ENCODE measurements at places on chromosomes 1 and 21. TPM values are rescaled to one million over a fixed set of nuclear protein-coding genes. Genes with fewer than 3 reads are reported as not detected.

The HTR6 gene
- not detected for total RNA-seq

The SLC9C2 gene
- total RNA-seq, result not detected

The OR4F16 gene
- total RNA-seq, result not detected

The IGSF3 gene
- total RNA-seq, result 0.08 TPM

The MYOG gene
- not detected for total RNA-seq

The DNAH14 gene
- not detected for total RNA-seq

The SRRM1 gene
- total RNA-seq, result 165 TPM

The KCNJ6 gene
- total RNA-seq, result not detected

The SPRR2A gene
- total RNA-seq, result not detected

The TMEM69 gene
- 21.5 TPM for total RNA-seq

The ADAMTSL4 gene
- 0.14 TPM for total RNA-seq

The PLPPR5 gene
- total RNA-seq, result not detected

The HHAT gene
- 2.4 TPM for total RNA-seq

The CHIT1 gene
- 0.81 TPM for total RNA-seq

The C1orf116 gene
- not detected for total RNA-seq

The OR2AK2 gene
- total RNA-seq, result not detected

The AIM2 gene
- total RNA-seq, result 3.6 TPM

The REN gene
- total RNA-seq, result not detected

The FBXO44 gene
- total RNA-seq, result 32.9 TPM

The COL11A1 gene
- total RNA-seq, result not detected

The LCE3D gene
- total RNA-seq, result not detected

The MAN1A2 gene
- 40.4 TPM for total RNA-seq

The OR2M7 gene
- total RNA-seq, result not detected

The PCSK9 gene
- not detected for total RNA-seq

The ANGEL2 gene
- 45.2 TPM for total RNA-seq

The LAMB3 gene
- total RNA-seq, result 0.96 TPM

The KCNK2 gene
- not detected for total RNA-seq

The CFHR2 gene
- not detected for total RNA-seq

The COL24A1 gene
- total RNA-seq, result not detected

The WNT2B gene
- total RNA-seq, result not detected

The NBL1 gene
- total RNA-seq, result 29.1 TPM

The FOXD2 gene
- 0.36 TPM for total RNA-seq

The GBP6 gene
- total RNA-seq, result 0.29 TPM

The PROK1 gene
- not detected for total RNA-seq

The CXADR gene
- total RNA-seq, result 0.78 TPM

The TSSK3 gene
- total RNA-seq, result 1.1 TPM

The CYYR1 gene
- total RNA-seq, result not detected

The NGF gene
- total RNA-seq, result not detected
